ENCODE measurements at places on chromosomes 7 and 10.

DNA sequence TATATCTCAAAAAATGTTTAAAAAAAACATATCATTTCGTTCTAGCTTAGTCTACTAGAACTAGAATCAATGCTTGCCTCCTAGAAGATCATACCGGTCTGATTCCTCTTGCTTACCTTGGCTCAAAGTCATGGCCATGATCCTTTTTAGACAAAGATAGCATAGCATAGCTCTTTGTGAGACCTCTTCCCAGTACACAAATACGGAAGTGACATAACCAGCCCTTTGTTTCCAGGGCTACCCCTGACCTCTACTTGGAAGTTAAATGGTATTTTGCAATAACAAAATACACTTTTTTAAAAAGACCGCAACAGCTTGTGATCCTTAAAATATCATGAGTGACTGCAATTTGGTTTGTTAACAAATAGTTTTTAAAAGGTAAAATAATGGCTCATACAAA lies 130.7 kb upstream of the NOBOX start:
- no peak for DNase-seq

- no peak for DNase-seq
Measured at GRCh38 chr10:100737355-100738054, 7.9 kb upstream of the PAX2 start.

DNA sequence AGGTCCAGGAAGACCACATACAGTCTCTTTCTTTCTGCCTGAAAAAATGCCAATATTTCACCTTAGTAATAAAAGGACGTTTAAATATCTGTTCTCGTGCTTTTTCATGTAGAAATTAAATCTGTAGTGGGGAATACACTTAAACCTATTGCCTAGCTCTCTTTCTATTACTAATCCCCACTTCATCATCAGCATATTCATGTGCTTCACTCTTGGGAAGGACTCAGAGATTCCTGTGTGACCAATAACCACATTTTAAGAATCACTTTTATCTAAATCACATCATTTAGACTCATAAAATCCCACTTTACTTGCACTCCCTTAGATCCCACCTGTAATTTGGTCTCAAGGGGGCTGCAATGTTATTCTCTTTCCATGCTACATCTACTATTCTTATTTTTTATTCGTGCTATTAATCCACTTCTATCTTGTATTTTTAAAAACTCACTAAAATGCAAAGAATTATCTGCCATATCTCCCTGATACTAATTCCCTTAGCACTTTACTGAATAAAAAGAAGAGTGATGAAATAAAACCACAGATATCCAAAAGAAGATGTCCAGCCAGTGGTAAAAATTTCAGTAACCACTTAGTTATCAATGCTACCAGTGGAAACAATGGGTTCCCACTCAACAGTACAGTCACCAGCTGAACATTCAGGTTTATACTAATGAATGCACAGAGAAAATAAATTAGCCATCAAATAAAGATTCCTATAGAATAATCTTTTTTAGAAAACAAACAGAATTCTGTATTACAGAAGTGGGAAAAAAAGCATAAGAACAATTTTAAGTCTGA lies 102.1 kb downstream of the PPP1R17 start:
- no peak for DNase-seq

GRCh38 chr7:101507791-101508252 lies 121.3 kb downstream of the MYL10 start:
- DNase-seq = peak; percentile 74

DNA sequence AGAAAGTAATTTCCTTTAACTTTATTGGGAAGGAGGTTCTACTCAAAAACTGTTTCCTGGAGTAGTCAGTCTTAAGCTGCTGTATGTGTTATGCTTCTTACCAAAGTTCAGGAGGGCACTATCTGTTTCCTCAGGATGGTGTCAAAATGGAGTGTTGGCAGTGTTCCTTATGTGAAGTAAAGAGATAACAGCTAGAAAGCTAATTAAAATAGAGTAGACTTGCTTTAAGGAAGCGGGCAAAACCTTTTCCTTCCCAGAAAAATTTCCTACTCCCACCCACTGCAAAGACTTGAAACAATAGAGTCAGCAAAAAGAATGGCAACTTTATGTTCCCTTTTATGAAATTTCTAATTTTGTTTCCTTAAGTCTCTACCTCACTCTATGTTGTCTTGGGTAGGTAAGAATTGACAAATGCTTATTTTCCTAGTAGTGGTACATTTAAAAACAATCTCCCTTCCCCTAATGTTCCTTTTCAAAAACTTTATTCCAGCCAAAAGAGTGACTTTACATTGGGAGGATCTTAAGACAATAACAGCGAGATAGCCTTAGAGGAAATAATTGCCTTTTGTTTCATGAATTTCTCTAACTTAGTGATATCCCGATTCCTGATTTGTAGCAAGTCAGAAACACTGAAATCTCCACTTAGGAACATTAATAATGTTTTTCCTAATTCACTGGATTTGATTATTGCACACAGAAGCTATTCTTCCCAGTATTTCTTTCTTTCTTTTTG lies 26.5 kb upstream of the ENTPD1 start:
- no peak for DNase-seq

All from COR-L47 (cell line).